B cell (primary cell): ENCODE measurements at places on chromosomes 7 and 10. TPM values are rescaled to one million over a fixed set of nuclear protein-coding genes. Genes with fewer than 3 reads are reported as not detected.

TRPV6 gene
- total RNA-seq = not detected in 2 replicates

HOXA2 gene
- not detected in 2 replicates for total RNA-seq

SRGN gene
- total RNA-seq = 47.3 and 49.9 TPM in 2 replicates

EGFR gene
- not detected in 2 replicates for total RNA-seq

MDFIC gene
- total RNA-seq = 56.0 and 66.1 TPM in 2 replicates

AUTS2 gene
- total RNA-seq = 35.0 and 37.4 TPM in 2 replicates

ZNF488 gene
- total RNA-seq = not detected in 2 replicates

AKR1C4 gene
- not detected in 2 replicates for total RNA-seq

HGF gene
- not detected in 2 replicates for total RNA-seq

GIMAP8 gene
- total RNA-seq = 0.47 and 0.78 TPM in 2 replicates

CPN1 gene
- total RNA-seq = not detected in 2 replicates

NPFFR1 gene
- total RNA-seq = not detected in 2 replicates

BAIAP2L1 gene
- total RNA-seq = 2.7 and 3.7 TPM in 2 replicates

DNA sequence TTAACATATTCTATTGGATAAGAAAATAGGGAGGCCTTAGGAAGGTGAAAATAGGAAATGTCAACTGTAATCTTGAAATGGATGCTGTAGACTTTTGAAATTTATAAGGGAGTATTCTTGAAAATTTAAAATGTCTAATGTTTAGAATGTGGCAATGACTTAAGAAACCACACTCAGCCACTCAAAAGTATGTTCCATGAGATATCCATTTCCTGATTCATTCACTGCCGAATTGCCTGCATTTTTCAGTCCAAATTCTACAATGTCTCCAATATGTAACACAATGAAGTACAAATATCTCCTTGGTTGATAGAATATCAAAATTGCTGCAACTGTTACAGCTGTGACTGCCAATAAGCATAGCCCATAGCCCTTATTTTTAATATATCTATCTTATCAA is 25.9 kb downstream of the PRKG1 start:
- no peak for DNase-seq

GRCh38 chr10:71081912-71082311 is 130.5 kb upstream of the UNC5B start:
- DNase-seq = no peak

DNA sequence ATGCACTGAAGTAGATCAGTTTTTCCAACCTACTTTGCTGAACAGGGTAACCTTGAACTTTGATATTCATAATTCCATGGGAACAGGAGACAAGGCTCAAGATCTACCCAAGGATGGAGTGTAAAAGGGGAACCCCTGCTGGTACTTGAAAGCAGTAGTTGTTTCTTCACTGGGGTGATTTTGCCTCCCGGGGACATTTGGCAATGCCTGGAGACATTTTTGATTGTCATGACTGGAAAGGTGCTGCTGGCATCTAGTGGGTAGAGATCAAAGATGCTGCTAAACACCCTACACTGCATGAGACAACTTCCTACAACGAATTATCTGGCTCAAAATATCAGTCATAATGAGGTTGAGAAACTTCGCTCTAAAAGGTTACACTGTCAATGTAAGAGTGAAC is 214.8 kb upstream of the CTBP2 start:
- no peak for DNase-seq

GRCh38 chr10:52226197-52226847 is 87.8 kb upstream of the DKK1 start:
- DNase-seq = no peak

DNA sequence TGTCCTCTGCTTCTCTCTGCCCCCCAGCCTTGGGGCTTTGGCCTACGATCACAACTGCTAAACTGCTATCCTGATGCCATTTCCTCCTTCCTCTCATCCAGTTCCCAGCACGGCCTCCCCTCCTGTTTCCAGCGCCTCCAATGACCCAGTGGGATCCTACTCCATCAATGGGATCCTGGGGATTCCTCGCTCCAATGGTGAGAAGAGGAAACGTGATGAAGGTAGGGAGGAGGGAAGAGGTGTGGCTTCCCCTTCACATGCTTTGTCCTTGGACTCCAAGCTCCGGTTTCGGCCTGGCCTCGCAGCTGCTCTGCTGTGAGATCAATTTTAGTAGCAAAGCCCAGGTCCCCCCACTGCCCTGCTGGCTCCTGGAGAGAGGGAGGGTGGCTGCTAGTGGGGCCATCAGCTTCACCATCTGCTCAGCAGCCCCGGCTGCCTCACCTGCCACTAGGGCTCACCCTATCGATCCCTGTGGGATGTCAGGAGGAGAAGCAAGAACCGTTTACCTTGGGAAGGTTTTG is 35.8 kb downstream of the PAX2 start:
- no peak for DNase-seq

DNA sequence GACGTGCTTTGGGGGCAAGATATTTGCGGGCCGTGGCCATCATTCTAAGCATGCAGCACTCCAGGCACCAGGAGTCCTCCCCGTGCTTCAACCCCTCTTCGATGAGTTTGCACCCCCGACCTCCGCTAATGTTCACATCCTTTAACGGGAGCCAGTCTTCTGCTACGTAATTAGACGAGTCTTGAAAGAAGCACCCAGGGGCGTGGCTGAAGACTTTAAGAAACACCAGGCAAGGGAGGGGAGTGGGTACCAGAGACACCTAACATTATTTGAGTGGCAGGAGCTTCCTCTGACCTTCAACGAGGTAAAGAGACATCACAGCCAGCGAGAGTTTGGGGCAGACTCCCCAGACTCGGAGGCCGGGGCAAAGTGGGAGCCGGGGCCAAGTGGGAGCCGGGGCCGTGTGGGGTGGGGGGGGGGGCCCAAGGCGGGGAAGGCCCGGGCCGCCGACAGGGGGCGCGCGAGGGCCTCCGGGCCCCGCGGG is 31.1 kb upstream of the TOMM7 start:
- DNase-seq = peak; percentile 84

GRCh38 chr10:55870186-55870585 is 490.9 kb downstream of the ZWINT start:
- DNase-seq = no peak

DNA sequence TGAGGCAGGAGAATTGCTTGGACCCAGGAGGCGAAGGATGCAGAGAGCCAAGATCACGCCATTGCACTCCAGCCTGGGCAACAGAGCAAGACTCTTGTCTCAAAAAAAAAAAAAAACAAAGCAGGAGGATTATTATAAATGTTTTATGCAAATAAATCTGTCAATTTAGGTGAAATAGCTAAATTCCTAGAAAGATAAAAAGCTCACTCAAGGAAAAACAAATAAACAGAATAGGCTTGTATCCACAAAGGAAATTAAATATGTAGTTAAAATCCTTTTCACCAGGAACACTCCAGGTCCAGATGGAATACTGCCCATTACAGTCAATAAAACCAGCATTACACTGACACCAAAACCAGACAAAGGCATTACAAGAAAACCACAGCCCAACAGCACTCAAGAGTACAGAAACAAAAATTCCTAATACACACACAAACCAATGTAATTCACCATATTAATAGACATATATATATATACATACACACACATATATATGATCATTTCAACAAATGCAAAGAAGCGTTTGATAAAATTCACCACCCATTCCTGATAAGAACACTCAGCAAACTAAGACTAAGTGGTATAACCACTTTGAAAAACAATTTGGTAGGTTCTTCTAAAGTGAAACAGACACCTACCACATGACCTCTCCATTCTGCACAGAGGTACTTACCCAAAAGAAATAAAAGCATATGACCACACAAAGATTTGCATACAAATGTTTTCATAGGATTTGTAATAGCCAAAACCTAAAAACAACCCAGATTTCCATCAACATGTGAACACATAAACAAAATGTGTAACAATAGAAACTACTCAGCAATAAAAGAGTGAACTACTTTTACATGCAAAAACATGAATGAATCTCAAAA is 38.8 kb downstream of the ABI1 start:
- no peak for DNase-seq

DNA sequence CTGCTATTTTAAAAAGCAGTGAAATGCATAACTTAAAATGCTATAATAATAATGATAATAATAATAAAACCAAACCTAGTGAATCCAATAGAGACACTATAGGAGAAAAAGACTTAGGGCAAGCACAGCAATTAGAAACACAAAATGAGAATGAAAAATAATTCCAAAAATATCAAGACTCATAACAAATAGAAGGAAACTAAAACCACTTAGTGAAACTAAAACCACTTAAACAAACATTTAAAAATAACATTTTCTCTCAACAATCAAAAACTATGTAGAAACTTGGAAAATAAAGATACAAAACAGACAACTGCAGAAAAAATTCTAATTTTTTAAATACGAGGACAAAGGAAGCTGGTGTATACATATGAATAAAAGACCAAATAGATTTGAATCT is 655.2 kb upstream of the NRG3 start:
- DNase-seq = no peak

DNA sequence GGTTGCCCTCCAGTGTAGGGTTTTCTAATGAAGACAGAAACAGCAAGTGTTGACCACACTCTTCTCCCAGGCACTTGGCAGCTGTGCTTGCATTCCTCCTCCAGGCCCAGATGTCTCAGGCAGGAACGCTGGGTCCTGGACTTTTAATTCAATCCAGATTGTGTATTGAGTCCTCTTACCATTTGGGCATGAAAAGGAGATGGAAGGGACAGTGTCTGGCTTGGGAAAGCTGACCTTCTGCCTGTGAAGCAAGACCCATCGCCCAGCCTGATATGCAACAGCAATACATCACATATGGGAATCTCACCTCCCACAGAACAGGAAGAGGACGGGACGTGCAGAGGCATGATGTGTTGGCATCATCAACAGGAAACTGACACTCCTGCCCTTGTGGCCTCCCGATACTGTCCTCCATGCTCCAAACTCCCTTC is 174.4 kb upstream of the LYZL2 start:
- no peak for DNase-seq

DNA sequence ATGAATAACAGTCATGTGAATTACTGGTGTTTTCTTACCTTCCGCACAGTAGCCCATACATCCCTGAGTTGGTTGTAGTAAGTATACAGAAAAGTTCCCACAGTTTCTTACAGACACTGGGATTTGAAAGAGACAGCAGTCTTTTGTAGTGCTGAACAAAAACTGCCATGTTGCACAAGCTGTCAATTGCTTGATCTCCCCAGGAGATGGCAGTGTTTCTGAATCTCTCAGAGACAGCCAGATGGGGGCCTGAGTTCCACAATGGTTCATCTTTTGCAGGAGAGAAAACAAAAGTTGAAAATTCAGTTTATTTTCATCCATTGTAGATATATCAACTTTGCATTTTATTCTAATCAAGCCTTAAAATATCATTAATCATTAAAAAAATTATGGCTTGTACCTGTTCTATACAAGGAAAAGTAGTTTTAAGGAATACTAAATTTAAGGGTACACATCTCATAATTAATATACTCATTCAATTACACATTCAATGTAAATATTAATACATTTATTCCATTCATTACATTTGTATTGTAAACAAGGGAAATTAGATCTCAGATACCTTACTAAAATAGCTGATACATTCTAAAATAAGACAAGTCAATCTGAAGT is 14.5 kb downstream of the VWDE start:
- peak; percentile 35 for DNase-seq

- DNase-seq = no peak
These were observed 216.5 kb downstream of the VTI1A start for GRCh38 chr10:112663234-112664125.

DNA sequence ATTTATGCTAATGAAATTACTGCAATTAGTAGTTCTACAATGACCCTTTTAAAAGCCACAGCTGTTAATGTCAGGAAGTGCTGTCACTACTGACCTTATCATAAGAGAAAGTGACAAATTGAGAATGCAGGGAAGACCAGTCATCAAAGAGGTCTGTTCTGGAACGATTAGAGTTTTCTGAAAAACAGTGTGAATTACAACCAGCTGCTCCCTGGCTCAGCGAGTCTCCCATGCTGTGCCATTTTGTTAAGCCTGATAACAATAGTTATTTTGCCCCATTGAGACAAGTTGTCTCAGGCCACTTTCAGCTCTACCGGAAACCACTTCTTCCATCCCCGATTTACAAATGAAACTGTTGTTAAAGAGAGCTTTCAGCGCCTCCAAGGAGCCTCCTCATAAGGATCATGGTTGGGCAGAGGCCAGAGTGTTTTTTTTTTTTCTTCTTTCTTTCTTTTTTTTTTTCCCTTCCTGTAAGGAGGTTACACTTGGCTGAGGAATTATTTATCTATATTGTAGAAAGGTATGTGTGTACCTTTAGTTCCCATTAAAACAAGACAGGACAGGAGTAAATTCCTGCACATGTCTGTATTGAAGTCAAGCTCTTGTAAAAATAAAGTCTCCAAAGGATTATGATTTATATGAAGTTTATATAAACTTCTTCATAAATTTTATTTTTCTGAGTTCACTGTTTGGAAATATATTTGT is 173.6 kb downstream of the CDCA7L start:
- no peak for DNase-seq

GRCh38 chr7:131723926-131724325 is 167.5 kb upstream of the PODXL start:
- no peak for DNase-seq

- DNase-seq = no peak
These were observed 3.0 kb upstream of the AOC1 start for GRCh38 chr7:150849204-150849775.

- no peak for DNase-seq
These were observed 8.7 kb upstream of the OPALIN start for GRCh38 chr10:96367470-96367869.

DNA sequence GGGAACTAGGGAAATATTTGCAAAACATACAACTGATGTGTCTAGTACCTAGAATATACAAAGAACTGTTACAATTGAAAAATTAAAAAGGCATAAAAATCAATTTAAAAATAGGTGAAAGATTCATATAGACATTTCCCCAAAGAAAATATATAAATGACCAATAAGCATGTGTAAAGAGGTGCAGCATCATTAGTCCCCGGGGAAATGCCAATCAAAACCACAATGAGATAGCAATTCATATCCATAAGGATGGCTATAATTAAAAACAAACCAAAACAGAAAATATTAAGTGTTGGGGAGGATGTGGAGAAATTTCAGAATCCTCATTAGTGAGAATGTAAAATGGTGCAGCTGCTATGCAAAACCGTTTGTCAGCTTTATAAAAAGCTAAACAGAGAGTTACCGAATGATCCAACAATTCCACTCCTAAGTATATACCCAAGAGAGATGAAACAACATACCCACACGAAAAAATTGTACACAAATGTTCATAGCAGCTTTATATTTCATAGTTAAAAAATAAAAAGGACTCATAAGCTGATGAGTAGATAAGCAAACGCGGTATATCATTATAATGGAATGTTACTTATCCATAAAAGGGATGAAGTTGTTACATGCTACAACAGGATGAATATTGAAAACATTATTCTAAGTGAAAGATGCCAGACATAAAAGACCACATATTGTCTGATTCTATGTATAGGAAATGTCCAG is 210.1 kb upstream of the INHBA start:
- DNase-seq = no peak

- peak; percentile 37 for DNase-seq
These were observed 515 bp downstream of the GSDME start for GRCh38 chr7:24756545-24757352.

- DNase-seq = no peak
These were observed 67.3 kb downstream of the ST7 start for GRCh38 chr7:117020591-117020973.

GRCh38 chr7:107789647-107790046 is 13.4 kb downstream of the SLC26A3 start:
- DNase-seq = no peak

GRCh38 chr10:71810048-71810750 is 36.9 kb upstream of the VSIR start:
- no peak for DNase-seq

GRCh38 chr10:70475661-70476060 is 2.9 kb upstream of the PALD1 start:
- no peak for DNase-seq
